ENCODE measurements at places on chromosomes 2 and 18.

GRCh38 chr2:179825494-179825893 lies 35.9 kb downstream of the ZNF385B start:
- DNase-seq, result no peak

DNA sequence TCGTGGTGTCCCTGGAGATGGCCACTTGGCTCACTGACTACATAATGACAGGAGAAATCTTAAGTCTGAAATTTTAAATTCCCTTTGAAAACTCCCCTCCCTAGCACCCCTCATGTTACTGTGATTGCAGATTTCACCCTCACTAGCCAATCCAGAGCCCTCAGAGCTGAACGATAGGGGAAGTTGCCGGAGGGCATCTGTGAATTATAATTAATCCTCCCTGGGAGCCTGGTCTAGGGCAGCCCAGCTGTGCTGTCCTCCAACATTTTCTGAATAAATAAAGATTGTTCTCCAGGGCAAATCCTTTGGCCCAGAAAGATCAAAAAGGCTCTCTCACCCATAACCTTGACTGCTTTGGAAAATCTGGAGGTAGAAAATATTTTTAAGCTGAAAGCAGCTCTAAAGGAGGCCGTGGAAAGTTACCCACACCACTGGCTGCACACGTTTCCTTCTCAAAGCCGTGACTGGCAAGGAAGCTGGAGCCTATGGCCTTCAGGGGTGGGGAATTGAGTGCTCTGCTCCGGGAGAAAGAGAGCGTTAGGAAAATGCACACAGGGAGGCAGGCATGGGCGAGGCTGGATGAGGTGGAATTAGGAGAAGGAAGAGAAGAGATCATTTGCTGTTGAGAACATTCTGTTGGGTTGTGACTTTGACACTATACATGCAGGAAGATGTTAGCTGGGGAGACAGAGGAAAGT lies 68.9 kb upstream of the CNGA3 start:
- DNase-seq, result no peak

- DNase-seq, result no peak
Observed at GRCh38 chr18:53544917-53545316, 679.6 kb downstream of the MBD2 start.

DNA sequence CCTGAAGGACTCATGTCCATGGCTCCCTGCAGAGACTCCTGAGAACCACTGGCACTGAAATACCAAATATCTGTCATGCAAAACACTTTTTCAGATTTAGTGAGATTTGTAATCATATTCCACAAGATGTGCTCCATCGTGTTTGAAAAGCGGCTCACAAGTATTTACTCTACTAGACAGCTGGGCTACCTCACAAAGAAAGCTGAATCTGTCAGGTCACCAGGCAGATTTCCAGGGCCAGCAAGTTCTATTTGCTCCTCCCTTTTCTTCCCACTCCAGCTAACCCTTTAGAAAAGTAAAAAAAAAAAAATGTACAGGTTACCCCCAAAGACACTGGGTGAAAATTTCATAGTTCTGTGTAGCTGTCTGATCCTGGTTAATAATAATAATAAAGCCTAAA lies 22.9 kb downstream of the WIPF1 start:
- DNase-seq, result no peak

DNA sequence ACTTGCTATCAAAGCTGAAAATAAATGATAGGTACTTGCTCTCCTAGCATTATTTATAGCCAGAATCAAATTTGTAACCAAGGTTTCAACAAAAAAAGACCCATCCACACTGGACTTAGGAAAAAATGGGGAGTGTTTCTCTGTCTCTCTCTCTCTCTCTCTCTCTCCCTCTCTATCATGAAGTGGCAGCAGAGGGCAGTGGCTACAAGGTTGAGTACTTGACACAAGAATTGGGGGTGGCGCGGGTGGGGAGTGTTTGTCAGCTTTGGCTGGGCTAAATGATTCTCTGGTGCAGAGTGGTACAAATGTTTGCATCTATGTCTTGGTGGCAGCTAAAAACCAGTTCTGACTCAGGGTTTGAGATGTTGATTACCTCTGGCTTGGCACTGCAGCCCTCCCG lies 85.0 kb downstream of the RBM43 start:
- DNase-seq, result no peak

GRCh38 chr2:32627441-32627813 lies 423 bp upstream of the TTC27 start:
- peak; percentile 37 for DNase-seq

- no peak for DNase-seq
Observed at GRCh38 chr2:140994856-140995255, 1136.0 kb downstream of the LRP1B start.

DNA sequence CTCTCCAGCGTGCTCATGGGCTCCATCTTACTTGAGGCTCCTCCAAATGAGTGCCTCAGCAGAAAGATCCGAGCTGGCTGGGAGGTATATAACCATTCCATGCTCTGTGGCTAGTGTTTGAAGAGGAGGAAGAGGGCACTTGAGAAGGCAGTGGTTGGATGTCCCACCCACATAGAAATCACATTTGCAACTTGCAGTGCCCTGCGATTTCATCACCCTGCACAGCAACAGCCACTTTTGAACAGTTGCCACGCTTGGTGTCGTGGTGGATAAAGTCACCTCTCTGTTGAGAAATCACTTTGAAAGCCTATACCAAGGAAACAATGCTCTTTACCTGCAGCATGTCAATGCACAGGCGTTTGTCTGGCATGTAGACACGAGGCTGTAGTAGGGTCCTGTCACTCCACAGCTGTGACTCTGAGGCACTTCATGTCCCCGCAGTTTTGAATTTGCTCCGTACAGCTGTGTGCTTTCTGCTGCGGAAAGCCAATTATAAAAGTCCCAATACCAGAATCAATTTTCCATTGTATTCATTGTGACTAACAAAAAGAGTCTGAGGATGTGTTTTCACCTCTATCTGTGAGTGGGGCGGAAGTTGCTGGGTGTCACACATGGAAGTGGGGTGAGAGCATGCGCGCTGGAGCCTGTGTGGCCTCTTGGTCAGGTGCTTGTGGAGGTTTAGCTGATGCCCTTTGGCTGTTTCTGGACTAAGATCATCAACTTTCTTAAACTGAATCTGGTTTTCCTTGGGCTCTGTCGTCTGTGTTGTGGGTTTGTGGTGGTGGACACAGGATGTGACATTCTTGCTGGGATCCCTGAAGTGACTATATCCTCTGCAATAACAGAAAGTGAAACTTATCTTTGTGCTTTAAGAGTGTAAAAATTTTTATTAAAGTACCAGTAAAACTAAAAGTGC lies 2.8 kb downstream of the CNDP2 start:
- peak; percentile 46 for DNase-seq

DNA sequence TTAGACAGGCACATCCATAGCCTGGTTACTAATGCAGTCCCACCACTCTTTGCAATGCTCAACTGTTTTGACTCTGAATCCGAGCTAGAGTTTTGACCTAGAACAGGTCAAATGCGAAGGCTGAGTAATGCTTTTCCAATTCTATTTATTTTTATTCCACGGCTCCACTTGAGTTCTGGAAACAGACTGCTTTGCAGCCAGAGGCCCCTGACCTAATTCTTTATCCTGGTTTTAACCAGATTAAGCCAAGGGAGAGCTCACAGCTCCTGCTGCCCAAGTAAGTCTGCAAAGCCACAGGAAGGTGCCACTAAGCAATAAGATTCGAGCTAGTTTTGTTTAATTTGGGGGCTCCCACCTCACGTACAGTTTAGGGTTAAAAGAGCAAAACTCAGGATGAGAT lies 51.4 kb downstream of the MREG start:
- no peak for DNase-seq

DNA sequence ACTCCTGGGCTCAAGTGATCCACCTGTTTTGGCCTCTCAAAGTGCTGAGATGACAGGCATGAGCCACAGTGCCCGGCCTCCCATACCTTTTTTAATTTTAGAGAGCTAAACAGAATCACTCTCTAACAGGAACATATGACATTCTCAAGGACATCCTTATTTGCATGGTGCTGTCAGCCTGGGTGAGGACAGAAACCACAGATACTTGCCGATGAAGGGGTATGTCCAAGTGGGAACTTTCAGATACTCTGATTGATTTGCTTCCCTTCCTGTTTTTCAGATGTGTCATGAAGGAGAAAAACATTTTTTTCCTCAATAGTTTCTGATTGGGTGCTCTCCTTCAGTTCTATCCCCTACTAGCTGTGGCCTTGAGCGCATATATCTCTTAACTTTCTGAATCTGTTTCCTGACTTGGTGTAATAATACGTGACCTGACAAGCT lies 49.6 kb downstream of the MYO3B start:
- DNase-seq, result no peak

DNA sequence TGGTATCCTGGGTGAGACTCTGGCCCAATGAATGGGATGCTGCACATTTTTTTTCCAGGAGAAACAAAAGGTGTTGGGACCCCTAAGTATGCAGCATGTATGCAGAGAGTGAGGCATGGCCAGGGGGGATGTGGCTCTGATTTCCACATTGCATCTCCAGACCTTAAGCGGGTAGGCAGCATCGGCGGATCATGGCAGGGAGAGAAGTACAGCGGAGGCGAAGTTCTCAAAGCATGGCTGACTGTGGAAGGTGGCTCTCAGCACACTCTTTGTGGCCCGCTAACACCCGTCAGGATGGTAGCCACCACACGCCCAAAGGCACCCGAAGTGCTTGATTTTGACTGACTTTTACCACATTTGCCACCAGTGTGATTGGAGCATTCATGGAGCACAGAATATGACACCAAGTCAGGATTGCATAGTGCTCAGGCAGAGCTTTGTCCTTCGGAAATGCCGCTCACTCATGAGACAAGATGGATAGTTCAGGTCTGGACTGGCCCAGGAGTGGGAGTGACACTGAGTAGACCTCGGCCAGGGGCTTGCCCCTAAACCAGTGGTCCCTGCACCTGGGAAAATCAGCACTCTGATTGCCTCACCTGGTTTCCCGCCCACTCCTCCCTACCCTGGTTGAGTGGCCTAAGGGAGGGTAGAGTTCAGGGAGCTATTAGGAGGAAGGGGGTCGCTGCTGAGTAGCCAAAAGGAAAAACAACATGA lies 14.2 kb downstream of the INPP4A start:
- DNase-seq, result no peak

DNA sequence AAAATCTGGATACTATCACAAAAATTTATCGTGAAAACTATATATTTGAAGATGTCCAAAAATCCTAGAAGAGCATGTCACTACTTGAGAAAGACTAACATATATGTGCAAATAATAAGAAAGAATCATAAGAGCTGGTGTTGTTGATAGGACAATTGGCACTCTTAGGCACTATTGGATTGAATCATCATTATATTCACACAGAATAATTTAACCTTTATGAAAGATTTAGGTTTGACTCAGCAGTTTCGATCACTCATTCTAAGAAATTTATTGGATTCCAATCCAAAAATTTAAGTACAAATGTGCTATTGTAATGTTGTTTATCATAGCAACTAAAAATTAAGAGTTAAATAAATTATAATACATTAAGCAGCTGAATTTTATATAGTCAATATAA lies 503.6 kb downstream of the SPAG16 start:
- no peak for DNase-seq

- DNase-seq, result no peak
Observed at GRCh38 chr2:175309799-175310198, 128.3 kb upstream of the ATP5MC3 start.

- DNase-seq, result no peak
Observed at GRCh38 chr2:149467436-149467835, 120.1 kb downstream of the MMADHC start.

- DNase-seq, result no peak
Observed at GRCh38 chr2:240464514-240465241, 29.2 kb downstream of the GPC1 start.

- no peak for DNase-seq
Observed at GRCh38 chr18:3652380-3653262, 202.6 kb downstream of the TGIF1 start.

GRCh38 chr2:75559680-75560021 lies 1.1 kb downstream of the EVA1A start:
- no peak for DNase-seq

GRCh38 chr2:121527009-121527682 lies 3.5 kb upstream of the RNU4ATAC start:
- no peak for DNase-seq

DNA sequence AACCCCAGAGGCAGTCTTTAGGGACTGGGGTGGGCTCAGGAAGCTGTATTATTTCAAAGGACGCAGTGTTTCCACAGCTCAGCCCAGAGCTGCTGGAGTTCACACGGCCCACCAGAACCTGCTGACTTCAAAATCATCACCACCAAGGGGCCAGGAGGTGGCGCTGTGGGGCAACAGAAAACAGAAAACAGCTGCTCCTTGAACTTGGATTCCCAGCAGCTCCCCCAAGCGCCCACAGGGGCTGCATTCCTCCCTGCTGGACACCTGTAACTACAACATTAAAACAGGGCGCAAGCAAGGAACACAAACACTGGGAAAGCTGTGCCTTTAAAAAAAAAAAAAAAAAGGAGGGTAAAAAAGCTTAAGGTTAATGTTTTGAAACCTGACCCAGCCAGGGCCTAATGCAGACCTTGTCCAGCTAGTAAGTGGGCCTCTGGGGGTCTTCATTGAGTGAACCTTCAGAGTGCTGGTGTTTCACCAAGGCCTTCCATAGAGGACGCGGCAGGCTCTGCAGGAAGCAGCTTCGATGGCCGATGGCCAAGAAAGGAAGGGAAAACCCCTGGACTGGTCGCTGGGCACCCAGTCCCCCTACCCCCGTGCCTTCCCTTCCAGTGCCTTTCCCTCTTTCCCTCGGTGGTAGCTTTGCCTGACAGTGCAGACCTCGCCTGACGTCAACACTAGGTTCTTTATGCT lies 25.9 kb downstream of the MLPH start:
- peak; percentile 64 for DNase-seq

GRCh38 chr2:239163688-239164334 lies 237.0 kb downstream of the HDAC4 start:
- no peak for DNase-seq

DNA sequence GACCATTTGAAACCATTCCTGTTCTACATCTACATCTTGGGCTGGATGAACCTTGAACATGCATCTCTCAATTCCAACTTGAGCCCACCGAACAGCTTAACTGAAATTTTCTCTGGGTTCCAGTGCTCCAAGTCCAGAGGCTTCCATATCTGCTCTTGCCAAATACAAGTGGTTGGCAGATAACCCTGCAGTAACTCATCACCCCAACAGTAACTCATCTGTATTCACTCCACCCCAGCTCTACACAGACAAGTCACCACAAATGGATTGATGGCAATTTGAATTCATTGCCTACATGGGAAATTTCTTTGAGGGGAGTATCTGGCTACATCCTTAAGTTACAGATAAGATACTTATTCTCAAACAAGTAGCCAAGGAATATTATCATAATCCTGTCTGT lies 502.4 kb upstream of the TNP1 start:
- DNase-seq, result no peak
